ENCODE measurements at places on chromosomes 11 and 22.

DNA sequence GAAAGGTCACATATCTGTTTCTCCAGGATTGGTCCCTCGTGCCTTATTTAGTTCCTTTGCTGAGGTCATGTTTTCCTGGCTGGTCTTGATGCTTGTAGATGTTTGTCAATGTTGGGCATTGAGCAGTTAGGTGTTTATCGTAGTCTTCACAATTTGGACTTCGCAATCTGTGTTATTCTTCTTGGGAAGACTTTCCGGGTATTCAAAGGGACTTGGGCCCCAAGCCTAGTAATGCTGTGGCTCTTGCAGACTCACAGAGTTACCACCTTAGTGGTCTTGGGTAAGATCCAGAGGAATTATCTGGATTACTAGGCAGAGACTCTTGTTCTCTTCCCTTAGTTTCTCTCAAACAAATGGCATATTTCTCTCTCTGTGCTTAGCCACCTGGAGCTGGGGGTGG, 223.5 kb downstream of the GRIK4 start:
- no peak for DNase-seq

DNA sequence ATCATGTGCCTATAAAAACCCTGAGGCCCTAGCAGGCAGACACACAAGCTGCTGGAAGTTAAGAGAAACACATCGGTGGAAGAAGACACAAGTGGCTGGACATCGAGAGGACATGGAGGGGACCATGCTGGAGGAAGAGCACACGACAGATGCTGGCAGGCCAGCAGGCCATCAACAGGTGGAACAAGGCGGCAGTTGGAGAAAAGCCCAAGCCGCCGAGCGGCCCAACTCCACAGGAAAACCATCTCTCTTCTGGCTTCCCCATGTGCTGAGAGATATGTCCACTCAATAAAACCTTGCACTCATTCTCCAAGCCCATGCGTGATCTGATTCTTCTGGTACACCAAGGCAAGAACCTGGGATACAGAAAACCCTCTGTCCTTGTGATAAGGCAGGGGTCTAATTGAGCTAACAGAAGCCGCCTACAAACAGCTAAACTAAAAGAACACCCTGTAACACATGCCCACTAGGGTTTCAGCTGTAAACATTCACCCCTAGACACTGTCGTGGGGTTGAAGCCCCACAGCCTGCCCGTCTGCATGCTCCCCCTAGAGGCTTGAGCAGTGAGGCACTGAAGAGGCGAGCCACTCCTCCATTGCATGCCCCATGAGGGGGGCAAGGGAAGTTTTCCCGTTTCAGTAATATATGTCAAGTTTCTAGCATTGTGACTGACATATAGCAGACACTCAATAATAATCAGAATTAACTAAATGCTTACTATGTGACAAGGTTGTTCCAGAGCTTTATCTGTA, 39.0 kb upstream of the MMP20 start:
- DNase-seq = peak; percentile 47

DNA sequence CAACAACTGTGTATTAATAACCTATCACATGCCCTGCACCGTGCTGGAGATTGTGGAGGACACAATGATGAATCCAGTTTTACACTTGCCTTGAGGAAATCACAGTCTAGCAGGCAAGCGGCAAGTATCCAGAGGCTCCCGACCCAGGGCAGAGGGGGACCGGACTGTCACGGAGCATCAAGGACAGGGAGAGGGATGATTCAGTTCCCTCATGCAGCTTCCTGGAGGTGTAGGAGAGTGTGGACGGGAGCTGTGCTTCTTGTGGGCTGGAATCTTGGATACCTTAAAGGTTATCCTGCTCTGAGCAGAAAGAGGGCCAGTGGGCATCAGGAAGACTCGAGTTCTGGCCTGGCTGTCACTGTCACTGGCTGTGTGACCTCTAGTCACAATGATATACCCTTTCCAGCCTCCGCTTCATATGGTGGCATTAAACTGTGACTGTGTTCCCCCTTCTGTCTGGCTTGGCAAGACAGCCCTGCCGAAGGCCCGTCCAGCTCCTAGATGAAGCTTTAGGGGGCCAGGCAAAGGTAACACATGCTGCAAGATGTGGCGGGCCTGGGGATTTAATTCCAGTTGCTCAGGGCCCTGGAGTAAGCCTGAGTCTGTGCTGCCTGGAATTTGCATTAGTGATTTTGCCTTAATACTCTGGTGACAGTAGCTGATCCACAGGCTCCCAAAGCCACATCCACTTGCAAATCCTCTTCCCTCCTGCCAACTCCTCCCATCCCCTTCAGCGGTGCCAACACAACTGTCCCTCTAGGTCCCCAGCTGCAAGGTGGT, 162.8 kb downstream of the DSCAML1 start:
- DNase-seq = no peak

DNA sequence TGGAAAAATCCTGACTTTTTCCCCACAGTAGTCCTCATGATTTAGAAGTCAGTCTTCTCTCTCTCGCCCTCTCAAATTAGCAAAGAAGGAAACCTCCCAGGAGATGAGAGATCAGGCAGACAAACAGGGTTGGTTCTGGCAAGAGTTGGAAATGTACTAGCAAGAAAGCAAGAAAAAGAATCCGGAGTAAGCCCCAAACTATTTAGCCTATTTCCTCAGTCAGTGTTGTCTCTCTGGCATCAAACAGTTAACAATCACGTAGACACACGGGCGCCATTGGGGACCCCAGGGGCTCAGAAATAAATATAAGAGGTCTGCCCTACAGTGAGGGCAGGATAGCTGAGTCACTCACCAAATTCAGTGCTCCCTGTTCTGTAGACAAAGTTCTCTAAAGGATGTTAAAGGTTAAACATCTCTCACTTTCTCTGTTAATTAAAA, 4.7 kb downstream of the C11orf52 start:
- no peak for DNase-seq

DNA sequence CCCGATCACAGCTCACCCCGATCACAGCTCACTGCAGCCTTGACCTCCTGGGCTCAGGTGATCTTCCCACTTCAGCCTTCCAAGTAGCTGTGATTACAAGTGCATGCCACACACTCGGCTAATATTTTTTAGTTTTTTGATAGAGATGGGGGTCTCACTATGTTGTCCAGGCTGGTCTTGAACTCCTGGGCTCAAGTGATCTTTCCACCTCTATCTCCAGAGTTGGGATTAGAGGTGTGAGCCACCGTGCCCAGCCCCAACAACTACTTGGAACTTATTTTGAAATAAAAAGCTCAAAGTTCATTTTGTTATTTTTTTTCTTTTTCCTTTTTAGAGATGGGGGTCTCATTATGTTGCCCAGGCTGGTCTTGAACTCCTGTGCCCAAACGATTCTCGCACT, 27.8 kb upstream of the SLC25A1 start:
- DNase-seq = no peak

DNA sequence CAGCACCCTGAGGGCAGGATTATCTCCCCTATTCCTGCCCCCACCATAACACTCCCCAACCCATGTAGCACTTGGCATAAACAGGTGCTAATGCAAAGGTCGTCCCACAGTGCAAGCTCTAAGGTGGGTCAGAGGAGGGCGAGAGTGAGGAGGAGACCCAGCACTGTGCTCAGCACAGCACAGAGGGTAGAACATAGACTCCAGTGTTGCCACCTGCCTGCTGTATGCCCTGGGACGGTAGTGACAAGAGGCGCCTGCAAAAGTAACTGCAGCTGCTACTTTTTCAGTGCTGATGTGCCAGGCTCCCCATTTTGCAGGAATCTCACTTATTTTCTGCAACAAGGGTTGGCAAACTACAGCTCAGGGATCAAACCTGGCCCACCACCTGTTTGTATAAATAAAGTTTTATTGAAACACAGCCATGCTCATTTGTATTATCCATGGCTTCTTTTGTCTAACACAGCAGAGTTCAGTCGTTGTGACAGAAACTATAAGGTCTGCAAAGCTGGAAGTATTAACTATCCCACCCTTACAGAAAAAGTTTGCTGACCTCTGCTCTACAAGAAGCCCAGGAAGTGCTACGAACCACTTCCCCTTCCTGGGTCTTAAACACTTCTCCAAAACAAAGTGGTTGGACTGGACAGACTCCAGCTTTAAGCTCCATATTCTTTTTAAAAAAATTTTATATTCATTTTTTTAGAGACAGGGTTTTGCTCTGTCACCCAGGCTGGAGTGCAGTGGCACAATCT, 16.9 kb upstream of the CDC42BPG start:
- peak; percentile 54 for DNase-seq

DNA sequence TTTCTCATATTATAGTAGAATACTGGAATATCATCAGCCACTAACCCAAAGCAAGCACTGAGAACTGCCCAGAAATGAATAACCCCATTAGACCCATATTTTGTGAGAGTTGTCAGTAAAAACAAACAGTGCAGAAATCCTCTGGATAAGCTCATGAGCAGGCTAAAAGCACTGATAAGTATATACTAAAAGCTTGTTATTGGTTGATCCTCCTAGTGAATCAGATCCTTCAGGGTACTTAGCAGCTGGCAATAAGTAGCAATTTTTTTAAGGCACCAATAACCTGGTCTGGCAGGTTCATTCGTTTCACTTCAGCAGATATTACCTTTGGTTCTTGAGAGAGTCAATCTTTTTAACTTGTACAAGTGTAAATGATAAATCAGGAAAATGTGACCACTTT, 1.2 kb downstream of the NOX4 start:
- DNase-seq = no peak

GRCh38 chr11:99260696-99261095, 239.9 kb downstream of the CNTN5 start:
- no peak for DNase-seq

DNA sequence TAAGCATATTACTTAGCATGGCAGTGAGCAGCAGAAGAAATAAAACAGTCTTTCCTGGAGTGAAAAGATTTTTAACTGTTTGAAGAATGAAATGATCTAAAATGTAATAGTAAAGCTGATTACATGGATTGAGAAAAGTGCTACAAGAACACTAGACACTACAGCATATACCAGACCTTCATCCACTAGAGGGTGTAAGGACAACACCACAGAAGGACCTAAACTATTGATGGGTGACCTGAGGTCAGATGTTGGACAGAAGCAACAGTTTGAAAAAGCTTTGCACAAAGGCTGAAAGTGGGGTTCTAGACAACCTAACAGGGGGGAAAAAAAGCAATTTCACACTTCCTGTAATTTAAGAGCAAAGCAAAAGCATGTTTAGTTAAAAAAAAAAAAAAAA, 97.7 kb downstream of the RBFOX2 start:
- peak; percentile 86 for DNase-seq
